ENCODE measurements at places on chromosomes 5 and 9.

- DNase-seq: no peak
These were observed 2.6 kb upstream of the RFX3 start for GRCh38 chr9:3528451-3528850.

DNA sequence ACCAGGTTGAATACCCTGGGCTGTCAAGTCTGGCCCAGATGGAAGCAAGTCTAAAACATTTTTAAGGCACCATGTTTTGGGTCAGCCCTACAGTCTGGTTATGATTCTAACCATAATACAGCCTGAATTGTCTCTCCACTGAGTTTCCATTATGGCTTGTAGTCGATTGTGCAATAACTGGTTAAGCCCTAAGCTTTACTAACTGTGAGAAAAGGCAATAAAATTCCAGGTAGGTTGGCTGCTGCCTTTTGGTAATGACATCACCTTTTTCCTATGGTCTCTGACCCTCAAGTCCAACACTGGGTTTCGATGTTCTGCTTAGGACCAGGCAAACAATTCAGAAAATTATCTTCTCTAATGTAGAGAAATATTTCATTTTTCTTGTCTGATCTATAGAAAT is 243.3 kb downstream of the ACTL7B start:
- no peak for DNase-seq

GRCh38 chr5:101520417-101520816 is 617.3 kb upstream of the ST8SIA4 start:
- no peak for DNase-seq

GRCh38 chr5:157451806-157452205 is 8.2 kb upstream of the NIPAL4 start:
- DNase-seq: no peak

Measured in activated CD8-positive, alpha-beta memory T cell treated with anti-CD3 and anti-CD28 coated beads for 48 hours (primary cell).